CD4-positive, alpha-beta T cell treated with Interferon gamma for 1 hour (primary cell): ENCODE measurements at places on chromosomes 13 and 19.

GRCh38 chr13:110363010-110363409, 55.9 kb downstream of the COL4A2 start:
- DNase-seq: no peak

- no peak for DNase-seq
Observed at GRCh38 chr19:11949201-11949600, 15.6 kb upstream of the ZNF763 start.

DNA sequence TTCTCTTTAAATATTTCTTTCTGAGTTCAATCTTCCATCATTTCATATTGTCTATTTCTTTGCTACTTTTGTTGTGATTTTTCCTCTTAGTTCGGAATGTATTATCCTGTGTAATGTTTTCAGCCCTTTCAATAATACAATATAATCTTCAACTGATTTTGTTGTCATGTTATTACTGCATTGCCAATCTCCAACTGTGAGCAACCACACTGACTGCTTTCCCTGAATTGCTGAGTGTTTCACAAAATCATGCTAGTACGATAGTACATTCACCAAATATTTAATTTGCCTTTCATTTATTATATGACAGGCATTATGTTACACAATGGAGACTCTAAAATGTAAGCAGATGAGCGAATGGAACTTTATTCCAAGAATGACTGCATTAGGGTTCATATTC, 744.3 kb upstream of the ATXN8OS start:
- no peak for DNase-seq

DNA sequence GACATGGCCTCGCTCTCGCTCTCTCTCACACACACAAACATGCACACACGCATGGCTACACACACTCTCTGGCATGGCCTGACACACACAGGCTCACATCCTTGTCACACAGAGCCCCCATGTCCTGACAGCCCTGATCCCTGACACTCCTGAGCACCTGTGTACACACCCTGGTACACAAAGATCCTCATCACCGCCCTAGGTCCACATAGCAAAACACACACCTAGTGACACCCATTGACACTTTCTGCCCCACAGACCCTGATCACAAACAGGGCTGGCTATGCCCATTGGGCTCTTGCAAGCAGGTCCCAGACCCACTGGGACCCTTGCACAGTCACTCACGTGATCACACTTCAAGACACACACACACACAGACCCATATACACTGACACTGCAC, 4.0 kb upstream of the NFIX start:
- DNase-seq: no peak

GRCh38 chr19:44876930-44877535, 14.0 kb upstream of the TOMM40 start:
- no peak for DNase-seq

DNA sequence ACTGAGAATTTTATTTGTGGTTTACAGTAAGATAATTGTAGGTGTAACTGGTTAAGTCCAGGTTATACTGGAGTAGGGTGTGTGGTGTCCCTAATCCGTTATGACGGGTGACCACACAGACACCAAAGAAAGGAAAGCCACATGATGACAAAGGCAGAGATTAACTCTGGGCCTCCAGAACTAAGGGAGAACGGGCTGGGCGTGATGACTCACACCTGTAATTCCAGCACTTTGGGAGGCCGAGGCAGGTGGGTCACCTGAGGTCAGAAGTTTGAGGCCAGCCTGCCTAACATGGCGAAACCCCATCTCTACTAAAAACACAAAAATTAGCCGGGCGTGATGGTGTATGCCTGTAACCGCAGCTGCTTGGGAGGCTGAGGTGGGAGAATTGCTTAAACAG, 10.2 kb upstream of the FUT2 start:
- no peak for DNase-seq

GRCh38 chr19:33638167-33639034, 16.6 kb downstream of the CHST8 start:
- DNase-seq: no peak
